ENCODE measurements at places on chromosomes 16 and 17. TPM values are rescaled to one million over a fixed set of nuclear protein-coding genes. Genes with fewer than 3 reads are reported as not detected.

Gene WNK4
- not detected for polyA plus RNA-seq

DNA sequence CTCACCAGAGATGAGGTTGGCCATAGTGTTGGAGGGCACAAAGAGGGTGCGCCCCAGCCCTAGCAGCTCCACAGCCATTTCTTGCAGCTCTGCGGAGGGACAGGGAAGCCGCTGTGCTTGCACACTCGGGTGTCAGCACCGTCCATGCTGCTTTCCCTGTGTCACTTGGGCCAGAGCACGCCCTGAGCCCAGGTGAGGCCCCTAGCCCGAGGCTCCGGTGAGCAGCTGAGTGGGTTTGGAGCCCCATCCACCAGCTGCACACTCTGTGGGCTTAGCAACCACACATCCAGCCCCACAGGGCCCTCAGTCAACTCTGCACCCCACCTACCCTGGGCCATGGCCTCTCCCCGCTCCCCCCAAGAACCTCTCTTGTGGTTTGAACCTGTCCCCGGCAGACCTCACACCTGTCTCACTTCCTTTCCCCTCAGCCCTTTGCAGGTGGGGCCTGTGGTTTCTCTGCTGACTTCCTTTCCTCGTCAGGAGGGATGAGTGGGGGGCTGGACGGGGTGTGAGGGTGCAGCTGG, 20.7 kb downstream of the TMEM235 start:
- no peak for DNase-seq

Gene SULT1A4
- 13.8 TPM for polyA plus RNA-seq

DNA sequence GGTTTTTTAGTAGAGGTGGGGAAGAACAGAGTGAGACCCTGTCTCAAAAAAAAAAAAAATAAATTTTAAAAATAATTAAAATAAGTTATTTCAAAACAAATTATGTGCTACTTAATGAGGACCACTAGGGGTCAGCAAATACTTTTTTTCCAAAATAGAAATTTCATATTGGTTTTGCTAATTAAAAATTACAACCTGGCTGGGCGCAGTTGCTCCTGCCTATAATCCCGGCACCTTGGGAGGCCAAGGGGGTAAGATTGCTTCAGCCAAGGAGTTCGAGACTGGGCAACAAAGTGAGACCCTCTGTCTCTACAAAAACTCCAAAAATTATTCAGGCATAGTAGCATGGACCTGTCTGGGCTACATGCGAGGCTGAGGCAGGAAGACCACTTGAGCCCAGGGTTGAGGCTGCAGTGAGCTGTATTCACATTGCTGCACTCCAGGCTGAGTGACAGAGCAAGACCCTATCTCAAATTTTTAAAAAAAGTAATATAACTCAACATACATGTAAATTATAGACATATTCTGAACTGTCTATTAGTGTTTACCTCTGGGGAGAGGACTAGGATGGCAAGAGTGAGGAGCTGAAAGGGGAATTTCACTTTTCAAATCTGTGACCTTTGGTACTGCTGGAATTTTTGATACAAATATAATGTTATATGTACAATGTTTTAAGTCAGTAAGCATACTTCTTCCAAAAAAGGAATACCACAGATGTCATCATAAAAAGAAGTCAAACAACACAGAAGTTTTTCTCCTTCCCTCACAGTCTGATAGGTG, 8.1 kb downstream of the MEIOB start:
- DNase-seq: peak; percentile 12

DNA sequence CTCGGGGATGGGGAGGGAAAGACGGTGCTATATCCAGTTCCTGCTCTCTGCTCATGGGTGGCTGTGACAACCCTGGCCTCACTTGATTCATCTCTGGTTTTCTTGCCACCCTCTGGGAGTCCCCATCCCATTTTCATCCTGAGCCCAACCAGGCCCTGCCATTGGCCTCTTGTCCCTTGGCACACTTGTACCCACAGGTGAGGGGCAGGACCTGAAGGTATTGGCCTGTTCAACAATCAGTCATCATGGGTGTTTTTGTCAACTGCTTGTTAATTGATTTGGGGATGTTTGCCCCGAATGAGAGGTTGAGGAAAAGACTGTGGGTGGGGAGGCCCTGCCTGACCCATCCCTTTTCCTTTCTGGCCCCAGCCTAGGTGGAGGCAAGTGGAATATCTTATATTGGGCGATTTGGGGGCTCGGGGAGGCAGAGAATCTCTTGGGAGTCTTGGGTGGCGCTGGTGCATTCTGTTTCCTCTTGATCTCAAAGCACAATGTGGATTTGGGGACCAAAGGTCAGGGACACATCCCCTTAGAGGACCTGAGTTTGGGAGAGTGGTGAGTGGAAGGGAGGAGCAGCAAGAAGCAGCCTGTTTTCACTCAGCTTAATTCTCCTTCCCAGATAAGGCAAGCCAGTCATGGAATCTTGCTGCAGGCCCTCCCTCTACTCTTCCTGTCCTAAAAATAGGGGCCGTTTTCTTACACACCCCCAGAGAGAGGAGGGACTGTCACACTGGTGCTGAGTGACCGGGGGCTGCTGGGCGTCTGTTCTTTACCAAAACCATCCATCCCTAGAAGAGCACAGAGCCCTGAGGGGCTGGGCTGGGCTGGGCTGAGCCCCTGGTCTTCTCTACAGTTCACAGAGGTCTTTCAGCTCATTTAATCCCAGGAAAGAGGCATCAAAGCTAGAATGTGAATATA, 4.8 kb upstream of the LASP1NB start:
- DNase-seq: no peak

Gene NATD1
- polyA plus RNA-seq: 13.6 TPM

DNA sequence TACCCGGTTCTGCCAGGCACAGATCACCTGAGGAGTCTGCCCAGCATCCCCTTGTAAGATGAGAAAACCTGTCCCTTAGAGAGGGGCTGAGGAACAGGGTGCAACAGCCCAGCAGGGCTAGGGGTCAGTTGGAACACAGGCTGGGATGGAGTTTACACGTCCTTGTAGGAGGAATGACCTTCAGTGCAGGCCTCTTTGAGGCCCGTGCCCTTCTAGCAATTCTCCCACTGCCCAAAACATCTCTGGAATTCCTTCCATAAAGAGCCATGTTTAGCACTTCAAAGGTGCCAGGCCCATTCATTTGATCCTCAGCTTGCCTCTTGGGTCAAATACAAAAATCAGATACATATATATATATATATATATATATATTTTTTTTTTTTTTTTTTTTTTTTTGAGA, 4.5 kb downstream of the CTNS start:
- no peak for DNase-seq

DNA sequence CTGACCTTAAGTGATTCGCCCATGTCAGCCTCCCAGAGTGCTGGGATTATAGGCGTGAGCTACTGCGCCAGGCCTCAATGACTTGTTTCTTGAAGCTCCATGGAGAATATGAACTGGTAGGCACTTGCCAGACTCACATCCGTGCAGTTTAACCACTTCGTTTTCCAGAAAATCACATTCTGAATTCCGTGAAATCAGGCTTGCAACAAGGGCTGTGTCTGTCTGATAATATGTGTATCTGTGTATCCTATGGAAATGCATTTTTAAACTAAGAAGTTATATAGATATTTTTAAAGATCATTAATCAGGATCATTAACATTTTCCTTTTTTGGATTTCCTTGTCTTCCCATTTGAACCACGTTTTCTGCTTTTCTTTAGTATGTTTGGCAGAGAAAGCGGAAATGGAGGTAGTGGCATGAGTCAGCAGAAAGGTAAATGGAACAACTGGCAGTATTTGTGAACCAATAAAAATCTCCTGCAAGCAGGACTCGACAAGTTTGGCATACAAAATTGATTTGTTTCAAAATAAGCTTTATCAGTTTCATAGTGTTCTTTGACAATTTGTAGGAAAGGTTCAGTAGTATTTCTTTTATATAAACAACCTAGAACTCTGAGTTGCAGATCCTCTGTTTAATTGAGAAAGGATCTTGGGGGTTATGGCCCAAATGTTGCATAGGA, 33.0 kb downstream of the USP10 start:
- peak; percentile 48 for DNase-seq

DNA sequence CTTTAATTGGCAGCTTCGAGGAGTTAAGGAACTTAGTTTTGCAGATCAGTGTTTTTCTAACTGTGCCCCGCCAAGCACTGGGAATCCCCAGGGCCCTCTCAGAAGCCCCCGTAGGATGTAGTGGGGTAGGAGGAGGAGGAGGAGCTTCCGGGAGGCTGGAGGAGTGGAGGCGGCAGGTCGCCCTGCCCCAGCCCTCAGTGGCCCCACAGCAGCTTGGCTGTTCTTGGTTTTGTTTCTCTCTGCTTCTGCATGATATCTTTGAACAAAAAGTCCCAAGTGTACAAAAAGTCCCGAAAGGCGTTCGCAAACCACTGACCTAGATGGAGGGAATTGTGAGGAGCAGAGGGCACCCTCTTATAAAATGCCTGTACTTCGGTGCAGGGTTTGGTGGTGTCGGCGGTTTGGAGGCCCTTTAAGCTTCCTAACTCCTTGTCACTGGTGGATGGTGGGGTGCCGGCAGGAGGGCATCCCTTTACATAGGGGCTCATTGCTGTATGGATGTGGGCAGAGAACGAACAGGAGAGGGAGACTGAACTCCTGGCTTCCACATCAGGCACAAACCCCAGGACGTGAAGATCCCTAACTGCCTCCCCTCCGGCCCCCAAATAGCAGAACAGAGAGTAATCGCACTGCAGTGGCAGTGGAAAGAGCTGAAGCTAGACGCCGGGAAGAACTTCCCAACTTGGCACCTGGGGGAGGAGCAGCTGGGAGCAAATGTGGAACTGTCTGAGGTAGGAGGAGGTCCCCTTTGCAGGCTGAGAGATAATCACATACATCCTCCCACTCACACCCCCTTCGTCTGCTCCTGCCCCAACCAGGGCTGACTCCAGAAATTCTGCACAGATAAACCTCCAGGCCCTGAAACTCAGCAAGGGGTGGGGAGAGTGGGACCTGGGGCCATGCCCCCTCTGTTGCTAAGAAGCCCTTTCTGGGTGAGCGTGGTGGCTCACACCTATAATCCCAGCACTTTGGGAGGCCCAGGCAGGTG, 20.1 kb downstream of the EPOP start:
- DNase-seq: no peak

- DNase-seq: peak; percentile 21
Measured at GRCh38 chr17:36133602-36134236, 30.1 kb downstream of the CCL4 start.

DNA sequence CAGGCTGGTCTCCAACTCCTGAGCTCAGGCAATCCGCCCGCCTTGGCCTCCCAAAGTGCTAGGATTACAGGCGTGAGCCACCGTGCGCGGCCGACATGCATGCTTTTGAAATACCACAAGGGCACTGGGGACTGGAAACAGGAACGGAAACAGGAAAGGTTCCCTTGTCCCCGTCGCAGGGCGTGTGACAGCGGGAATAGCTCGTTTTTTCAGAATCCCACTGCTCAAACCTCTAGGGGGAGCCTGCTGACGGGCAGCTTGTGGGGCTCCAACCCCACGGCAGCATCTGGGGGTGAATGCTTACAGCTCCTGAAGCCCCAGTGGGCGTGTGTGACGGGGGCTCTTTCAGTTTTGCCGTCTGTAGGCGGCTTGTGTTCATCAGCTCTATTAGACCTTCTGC, 18.8 kb upstream of the ASGR2 start:
- peak; percentile 84 for DNase-seq

DNA sequence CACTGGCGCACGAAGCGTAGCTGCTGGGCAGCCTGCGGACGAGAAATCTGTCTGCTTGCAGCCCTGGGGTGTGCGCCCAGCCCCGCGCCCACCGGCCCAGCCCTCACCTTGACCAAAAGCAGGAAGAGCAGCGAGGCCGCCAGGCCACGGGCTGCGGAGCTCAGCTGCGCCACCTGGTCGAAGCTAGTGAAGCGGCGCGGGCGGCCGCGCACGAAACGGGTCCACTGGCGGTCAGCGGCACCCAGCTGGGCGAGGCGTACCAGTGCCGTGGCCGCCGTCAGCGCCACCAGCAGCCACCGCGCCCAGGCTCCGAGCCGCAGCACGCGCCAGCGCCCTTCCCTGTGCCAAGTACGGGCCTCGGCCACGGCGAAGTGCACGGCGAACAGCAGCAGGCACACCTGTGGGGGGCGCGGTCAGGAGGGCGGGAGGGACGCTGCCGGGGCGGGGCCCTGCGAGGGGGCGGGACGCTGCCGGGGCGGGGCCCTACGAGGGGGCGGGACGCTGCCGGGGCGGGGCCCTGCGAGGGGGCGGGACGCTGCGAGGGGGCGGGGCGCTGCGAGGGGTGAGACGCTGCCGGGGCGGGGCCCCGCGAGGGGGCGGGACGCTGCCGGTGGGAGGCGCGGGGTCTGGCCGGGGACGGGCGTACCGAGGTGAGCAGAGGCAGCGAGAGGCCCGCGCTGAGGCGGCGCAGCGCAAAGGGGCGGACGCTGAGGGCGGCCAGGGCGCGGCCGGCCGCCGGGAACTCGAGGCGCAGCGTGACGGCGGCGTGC, 43.2 kb downstream of the TSC2 start:
- DNase-seq: no peak

- no peak for DNase-seq
Measured at GRCh38 chr17:76841776-76842405, 26.3 kb upstream of the MGAT5B start.

DNA sequence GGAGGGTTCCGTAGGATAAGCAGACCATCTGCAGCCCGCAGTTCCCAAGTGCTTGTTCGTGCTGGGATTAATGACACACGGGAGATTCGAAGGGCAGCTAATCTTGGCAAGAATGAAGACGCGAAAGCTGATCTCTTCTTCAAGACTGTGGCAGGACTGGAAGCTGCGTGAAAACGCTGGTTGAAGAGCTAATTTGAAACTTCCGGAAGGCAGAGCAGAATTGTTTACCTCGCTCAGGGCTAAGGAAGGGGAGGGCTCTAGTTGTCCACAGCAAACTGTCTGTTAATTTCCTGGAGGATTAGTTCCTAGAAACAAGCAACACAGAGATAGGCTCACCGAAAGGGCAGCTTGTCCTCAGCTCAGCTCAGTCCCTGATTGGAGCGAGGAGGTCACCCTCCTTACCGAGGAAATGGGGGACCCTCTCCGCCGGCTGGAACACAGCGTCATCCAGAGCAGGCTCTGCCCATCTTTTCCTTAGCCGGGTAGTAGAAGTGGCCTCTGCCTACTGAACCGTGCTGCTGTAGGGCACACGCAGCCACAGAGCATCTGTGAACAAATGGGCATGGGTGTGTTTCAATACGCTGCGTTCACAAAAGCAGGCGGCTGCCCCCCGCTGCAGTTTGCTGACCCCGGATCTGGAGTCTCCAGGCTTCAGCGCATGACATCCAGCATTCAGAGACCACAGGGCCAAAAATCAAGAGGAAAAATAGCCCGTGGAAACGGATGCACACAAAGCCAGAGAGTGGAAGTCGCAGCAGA, 16.7 kb upstream of the BAIAP2 start:
- DNase-seq: peak; percentile 21

Gene NKD1
- polyA plus RNA-seq: not detected

DNA sequence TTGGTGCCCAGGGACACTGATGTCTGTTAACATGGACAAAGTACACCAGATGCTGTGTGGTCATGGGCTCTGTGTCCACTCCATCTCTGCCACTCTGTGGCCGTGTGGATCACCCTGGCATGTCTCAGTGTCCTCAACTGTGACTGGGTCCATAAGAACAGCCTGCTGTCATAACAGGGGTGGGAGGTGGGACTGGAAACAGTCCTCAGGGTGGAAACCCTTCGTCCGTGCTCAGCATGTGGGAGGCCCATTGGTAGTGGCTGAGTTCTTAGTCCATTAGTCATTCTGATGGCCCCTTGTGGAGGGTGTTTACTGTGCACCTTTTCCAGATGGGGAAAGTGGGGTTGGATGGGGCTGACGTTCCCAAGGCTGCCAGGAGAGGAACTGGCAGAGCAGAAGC, 12.8 kb downstream of the FLYWCH2 start:
- DNase-seq: no peak
